Activated CD4-positive, alpha-beta T cell treated with anti-CD3 and anti-CD28 coated beads, Interleukin-2, amount 10 ng/mL, durations not matched to agents 7 days and 5 days (primary cell): ENCODE measurements at places on chromosomes 6 and 20.

DNA sequence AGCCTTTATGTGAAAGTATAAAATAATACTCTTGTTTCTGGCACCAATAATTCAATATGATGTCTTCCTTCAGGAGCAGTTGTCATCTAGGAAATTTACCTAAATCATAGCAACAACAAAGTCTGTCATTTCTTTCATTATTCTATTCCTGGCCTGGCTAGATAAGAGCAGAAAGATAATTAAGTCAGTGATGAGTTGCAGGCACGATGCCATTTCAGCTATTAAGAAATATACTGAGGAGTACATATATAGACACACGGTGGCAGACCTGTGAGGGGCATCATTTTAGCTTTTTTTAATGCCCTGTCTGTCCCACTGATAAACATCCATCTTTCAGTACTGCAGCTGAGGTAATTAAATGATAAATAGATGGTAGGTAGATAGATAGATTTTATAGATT, 756.1 kb upstream of the EPHA7 start:
- DNase-seq, result no peak

- no peak for DNase-seq
Observed at GRCh38 chr20:23955896-23956295, 32.7 kb downstream of the GGTLC1 start.

GRCh38 chr6:124470803-124471202, 491.4 kb upstream of the RNF217 start:
- no peak for DNase-seq

DNA sequence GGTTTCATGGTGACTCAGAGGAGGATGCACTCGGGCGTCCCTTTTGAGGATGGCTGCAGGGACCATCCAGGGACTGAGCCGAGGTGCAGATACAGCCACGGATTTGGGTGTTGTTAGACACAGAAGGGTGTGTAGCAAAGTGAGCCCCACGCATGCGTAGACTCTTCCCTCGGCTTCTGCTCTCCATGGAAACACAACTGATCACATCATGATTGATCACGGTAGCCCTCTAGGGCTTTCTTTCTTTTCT, 606 bp upstream of the ULBP1 start:
- DNase-seq, result peak; percentile 57

DNA sequence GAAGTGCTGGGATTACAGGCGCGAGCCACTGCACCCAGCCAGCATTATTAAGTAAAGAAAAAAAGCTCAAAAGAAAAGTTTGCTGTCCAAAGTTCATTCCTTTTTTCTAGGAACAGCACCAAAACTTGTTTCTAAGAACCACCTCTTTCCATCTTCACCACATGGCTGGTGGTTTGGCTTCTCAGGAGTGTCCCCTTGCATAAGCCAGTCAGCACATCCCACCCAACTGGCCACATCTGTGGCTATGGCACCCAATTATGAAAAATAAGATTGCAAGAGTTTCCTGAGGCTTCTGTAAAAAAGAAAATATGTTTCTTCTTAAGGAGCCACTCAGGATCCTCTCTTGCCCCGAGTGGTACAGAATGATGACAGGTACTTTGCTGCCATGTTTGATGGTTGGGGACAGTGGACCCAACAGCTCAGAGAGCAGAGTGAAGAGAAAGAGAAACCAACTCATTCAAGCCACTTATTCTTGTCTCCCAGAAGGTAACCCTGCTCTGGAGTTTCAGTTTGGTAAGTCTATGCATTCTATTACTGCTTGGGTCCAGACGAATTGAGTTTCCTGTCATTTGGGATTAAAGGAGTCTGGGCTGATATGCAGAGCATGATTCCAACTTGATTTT, 65.3 kb downstream of the PSMB1 start:
- no peak for DNase-seq

DNA sequence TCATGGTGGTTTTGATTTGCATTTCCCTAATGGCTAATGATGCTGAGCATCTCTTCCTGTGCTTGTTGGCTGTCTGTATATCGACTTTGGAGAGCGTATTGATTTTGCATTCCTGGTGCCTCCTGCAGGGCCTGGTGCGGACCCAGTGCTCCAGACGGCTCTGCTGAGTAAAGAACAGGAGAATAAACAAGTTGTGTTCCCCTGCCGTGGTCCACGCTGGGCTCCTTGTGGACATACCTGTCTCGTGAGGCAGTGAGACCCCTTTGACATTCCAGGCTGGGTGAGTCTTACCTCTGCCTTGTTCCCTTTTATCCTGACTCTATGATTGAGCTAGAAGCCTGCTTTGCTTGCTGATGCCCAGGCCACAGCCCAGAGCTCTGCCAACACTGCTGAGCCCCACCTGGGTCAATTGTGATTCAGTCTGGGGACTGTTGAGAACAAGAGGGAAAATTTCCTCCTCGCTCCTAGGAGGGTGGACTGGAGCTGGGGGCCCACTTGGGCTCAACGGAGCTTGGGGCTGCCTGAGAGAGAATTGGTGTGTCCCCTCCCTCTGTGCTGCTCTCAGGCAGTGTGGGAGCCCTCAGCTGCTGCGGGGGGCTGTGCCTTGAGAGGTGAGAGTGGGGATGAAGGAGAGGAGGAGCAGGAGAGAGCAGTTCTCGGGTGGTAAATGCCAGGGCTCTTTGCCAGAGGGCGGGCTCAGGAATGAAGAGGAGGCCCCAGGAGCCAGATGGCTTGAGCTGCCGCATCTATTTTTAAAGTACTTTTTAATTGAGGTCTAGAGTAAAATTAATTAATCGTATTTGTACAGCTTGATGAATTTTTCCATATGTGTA, 43.7 kb upstream of the PMEPA1 start:
- DNase-seq, result no peak

DNA sequence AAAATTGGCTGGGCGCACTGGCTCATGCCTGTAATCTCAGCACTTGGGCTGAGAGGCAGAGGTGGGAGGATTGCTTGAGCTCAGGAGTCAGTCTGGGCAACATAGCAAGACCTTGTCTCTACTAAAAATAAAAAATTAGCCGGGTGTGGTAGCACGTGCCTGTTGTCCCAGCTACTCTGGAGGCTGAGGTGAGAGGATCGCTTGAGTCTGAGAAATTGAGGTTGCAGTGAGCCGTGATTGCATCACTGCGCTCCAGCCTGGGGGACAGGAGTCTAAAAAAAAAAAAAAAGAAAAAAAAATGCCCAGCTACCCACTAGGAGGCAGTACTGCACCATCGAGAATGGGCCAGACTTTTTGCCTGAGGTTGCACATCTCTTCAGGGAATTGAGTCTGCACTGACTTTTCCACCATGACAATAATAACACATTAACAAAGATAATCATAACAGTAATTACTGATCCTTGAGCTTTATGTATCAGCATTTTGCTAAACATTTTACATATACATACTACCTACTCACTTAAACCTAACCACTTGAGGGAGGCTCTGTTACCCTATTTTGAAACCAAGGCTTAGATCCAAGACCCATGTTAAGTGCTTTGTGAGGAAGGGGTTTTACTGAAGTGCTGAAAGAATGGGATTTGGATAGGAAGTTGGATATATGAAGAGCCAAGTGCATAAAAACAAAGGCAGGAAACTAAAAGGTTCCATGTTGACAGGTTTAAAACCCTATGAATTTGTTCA, 21.0 kb downstream of the SRSF3 start:
- peak; percentile 47 for DNase-seq

GRCh38 chr6:56347526-56347925, 100.1 kb upstream of the COL21A1 start:
- no peak for DNase-seq

- no peak for DNase-seq
Observed at GRCh38 chr20:53040693-53041589, 68.8 kb downstream of the TSHZ2 start.

DNA sequence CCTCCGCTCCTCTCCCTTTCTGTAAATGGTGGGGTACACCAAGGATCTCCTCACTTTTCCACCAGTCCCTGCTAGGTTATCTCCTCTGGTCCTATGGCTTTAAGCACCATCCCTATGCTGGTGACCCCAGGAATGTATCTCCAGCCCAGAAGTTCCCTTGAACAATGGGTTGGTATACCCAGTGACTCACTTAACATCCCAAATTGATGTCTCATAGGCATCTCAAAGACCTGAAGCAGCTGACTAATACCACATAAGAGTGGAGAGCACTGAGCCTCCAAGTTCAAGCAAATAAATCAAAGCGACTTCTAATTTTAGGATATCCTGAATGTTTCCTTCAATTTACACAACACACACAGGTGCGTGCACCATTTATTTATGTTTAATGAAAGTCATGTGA, 48.3 kb downstream of the ADGRF1 start:
- DNase-seq, result no peak

DNA sequence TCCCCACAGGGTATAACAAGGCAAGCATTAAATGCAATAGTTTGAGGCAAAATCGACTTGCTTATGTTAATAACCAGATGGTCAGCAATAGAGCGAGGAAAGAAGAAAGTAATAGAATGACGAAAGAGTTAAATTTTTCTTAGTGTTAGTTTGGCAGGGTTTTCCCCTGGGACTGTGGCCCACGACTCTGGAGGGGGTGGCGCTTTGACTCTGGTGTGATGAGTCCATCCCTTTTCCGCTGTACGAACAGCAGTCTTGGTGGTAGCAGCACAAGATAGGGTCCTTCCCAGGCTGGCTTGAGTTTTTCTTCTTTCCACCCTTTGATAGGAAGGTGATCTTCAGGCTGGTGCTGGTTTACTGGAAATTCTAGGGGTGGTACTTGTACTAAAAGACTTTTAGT, 69.2 kb upstream of the GMDS start:
- no peak for DNase-seq

DNA sequence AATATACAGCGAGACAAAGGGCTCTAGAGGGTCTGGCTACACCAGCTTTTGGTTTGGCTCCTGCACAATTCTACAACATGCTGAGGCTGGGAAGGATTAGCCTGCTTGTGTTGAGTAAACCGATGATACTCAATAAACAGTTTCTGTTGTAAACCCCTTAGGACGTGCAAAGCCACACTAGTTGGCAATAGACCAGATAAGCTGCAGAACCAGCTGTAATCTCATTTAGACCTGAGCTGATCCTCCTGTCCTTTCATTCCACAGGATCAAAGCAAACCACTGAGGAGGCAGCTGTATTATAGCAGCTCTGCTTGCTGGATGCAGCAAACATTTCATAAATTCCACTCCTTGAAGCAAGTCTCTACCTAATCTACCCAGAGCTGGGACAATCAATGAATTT, 79.7 kb downstream of the MMS22L start:
- no peak for DNase-seq

DNA sequence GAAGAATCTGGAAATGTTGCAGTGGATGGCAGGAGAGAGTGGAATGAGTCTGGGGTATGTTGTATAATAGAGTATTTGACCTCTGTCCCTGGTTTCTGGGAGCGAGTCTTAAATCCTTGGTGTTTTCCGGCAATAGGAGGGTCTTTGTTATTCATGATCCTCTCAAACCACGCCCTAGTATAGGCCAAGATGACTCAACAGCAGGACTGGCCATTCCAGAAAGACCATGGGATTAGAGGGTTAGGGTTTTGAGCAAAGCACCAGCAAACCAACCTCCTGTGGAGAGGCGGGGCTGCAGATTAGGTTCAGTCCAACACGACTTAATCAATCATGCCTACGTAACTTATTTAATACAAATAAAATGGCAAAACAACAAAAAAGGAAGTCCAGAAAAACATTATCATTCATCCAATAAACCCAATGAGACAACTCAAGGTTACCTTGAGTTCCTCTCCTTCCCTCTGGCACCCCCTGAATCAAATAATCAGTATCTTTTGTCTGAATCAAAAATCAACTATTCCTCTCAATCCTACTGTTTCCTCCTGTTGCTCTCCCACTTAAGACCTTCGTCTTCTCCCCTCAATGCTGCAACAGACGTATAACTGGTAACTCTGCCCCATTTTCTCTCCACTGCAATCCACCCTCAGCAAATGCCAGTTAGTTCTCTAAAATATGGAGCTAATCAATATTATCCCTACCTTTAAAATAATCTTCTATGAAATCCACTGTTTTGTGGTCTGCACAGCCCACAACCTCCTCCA, 15.5 kb downstream of the HUS1B start:
- no peak for DNase-seq

DNA sequence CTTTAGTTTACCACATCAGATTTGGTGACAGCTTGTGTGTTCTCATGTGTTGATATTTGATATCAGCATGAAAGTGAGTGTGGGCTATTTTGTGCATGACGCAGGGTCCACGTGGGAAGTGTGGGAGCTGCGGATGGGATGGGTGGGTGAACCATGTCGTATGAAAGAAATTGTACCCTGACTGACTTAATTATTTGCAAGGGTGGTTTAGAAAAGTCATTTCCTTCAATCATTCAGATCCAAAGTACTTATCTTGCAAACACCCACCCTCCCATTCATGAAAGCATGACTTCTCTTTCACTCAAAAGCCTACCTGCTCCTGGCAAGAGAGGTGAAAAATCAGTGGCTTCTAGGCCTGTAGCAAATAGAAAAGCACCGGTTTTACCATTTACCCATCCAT, 91.8 kb upstream of the BACH2 start:
- no peak for DNase-seq
